ENCODE measurements at places on chromosomes 16 and 17.

DNA sequence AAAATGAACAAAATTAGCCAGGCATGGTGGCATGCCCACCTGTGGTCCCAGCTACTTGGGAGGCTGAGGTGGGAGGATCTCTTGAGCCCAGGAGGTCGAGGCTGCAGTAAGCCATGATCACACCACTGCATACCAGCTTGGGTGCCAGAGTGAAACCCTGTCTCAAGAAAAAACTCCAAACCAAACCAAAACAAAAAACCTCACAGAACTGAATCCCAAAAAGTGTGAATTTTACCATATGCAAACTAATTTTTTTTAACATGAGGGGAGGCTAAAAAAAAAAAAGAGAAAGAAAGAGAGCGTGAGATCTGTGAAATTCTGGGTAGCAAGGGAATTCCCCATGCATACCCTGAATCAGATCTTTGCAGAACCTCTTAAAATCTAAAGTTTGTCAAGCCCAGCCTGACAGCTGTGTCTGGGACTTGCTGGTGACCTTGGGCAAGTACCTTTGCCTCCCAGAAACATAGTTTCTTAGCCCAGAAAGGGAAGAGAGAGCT lies 17.1 kb upstream of the CDH1 start:
- no peak for DNase-seq

GRCh38 chr17:50219939-50220465 lies 18.6 kb upstream of the COL1A1 start:
- DNase-seq = no peak

DNA sequence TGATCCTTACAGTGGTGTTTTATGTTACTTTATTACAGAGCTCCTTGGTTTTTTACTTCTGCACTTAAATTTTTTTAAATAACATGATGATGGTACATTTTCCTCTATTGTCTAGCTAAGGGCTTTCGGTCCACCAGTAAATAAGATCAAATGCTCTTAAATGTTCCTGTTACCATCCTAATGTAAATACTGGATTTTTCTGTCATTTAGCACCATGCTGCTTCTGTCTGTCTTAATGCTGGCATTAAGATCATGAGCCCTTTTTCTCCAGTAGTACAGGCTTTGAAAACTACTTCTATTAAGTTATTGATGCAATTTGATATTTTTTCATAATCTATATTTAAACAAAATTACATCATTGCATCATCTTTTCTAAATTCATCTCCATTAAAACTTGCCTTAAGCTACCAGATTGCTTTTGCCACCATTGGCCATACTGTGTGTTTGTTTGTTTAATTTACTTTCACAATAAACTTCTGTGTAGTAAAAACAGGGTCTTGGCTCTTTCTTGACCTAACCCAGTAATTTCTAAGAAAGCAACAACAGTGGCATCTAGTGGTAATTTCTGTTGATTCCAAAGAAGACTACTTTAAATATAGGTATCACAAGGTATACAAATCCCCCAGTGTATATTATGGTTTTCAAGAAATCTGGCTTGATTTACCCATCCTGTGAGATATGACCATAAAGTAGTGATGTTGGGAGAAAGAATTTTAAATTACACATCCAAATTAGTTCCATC lies 9.0 kb upstream of the PHAF1 start:
- DNase-seq = no peak

DNA sequence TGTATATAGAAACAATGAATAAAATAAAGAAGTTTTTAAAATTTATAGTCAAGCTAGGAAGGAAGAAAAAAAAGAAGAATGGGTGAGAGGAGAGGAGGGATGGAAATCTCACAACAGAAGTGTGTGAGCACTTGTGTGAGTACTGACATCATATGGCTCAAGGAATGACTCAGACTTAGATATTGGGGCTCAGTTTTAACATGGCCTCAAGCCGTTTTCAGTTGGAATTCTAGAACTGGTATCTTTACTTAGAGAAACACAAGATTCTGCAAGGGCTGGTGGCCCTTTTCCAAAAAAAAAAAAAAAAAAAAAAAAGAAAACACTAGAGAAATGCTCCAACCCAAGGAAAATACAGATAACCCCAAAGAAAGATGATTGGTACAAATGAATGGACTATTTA lies 55.1 kb downstream of the STXBP4 start:
- DNase-seq = no peak

GRCh38 chr17:61368832-61369450 lies 30.7 kb upstream of the TBX2 start:
- no peak for DNase-seq

DNA sequence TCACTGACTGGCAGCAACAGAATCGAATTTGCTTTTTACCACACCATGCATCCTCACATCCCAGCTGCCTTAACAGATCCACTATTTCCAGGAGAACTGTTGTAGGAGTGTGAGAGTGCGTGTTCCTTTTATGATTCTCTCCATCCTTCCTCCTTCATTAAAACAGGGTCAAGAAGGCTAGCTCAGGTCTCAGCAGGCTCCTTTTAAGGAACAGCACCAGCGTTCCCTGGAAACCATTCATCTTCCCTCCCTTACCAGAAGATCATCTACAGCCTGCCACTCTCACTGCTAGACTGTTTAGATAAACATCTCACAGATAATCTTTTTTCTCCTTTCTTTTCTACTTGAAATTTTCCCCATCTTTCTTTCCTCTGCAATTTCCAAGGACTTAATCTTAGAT lies 1531.9 kb upstream of the CDH8 start:
- DNase-seq = no peak

DNA sequence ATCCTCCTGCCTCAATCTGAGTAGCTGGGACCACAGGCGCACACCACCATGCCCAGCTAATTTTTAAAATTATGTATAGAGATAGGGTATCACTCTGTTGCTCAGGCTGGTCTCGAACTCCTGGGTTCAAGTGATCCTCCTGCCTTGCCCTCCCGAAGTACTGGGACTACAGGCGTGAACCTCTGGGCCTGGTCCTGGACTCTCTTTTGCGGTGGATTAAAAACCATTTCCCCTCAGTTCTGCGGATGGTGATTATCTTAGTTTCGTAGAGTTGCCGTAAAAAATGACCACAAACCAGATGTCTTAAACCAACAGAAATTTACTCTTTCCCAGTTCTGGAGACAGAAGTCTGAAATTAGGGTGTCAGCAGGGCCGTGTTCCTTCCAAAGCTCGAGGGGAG lies 28.8 kb downstream of the MGAT5B start:
- no peak for DNase-seq

DNA sequence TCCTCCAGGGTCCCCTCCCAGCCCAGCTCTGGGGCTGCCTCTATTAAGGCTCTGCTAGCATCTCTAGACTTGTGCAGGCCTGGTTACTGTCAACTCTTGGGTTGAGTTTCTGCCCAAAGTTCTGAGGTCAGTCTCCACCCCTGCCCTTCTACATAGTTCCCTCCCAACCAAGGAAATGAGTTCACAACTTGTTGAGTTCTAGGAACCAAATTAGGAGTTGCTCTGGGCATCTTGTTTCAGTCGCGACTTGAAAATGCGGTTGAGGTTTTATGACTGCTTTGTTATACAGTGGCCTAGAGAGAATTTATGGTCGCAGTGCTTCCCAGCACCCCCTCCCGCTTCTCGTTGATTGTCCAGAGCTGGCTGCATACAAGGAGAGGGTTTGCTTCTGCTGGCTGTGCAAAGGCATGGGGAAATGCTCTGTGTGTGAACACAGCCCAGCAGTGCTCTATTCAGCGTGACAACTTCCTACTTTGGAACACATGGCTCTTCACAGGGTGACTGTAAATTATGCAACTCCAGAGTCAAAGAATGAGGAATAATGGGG lies 20.2 kb downstream of the GNAO1 start:
- no peak for DNase-seq

DNA sequence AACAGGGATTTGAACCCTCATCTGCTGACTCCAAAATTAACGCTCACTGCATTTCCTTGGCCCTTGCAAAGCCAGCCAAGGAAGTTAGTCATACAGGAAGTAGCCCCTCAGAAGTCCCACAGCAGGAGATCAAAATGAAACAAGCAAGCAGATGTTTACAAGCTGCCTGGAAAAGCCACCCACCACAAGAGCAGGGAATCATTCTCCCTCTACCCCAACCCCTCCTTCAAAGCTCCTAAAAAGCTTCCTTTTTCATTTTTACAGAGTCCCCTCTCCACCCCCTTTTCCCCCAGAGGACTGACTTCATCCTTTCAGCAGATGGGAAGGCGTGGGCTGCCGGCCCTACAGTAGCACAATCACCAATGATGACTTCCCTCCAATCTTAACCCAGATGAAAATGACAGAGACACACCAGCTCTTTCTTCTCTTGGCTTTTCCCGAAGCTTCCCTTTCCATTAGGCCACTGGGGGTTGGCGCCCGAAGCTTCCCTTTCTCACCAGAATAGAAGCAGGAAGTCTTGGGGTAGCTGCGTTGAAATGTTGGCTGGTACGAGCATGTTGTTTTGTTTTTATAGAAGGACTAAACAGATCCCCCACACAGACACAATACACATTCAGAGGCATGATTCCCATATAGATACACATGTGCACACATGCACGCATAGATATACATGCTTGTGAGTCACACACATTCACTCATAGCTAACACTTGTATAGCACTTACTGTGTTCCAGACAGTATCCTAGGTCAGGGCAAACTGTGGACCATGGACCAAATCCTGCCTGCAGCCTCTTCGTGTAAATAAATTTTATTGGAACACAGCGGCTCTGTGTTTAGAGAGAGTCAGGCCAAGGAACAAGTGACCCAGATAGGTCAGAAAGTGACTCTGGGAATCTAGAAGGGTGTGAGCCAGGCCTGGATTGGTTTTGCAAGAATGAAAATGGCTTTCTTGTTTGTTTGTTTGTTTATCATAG lies 17.4 kb downstream of the ITPRIPL2 start:
- no peak for DNase-seq

DNA sequence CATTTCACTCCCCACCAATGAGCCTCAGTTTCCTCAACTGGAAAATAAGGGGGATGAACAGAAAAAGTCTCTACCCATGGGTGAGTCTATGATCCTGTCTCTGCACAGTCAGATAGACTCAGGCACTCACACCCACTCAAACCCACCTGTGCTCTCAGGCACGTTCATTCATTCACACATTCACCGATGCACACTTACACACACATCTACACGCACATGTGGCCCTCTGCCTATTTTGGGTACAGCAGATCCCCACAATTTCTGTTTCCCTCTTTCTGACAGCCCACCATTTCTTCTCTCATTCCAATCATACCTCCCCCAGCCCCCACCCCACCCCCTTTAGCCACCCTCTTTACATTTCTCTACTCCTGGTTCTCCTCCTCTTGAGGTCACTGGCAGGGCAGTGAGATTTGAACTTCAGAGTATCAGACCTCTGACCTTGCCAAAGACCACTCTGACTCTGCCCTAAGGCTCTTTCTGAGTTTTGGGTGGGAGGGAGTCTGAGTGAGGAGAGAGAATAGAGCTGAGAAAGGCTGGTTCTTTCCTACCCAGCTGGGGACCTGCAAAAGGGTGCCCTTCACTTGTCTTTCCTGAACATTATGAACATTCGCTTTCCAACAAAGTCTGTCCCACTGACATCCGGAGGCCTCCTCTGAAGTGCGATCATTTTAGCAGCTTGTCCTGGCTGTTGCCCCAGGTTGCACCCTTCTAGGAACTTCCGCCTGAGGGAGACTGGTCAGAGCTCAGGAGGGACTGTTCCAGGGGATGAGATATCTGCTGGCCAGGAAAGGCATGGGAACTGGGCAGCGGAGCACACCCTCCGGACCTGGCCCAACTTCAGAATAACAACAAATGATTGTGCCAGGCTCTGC lies 10.1 kb upstream of the COL1A1 start:
- DNase-seq = no peak

GRCh38 chr17:77374170-77374936 lies 233.6 kb downstream of the SEC14L1 start:
- no peak for DNase-seq

GRCh38 chr16:66495440-66495839 lies 54.5 kb downstream of the TK2 start:
- no peak for DNase-seq

GRCh38 chr16:67963292-67963661 lies 5.2 kb downstream of the SLC12A4 start:
- DNase-seq = no peak

DNA sequence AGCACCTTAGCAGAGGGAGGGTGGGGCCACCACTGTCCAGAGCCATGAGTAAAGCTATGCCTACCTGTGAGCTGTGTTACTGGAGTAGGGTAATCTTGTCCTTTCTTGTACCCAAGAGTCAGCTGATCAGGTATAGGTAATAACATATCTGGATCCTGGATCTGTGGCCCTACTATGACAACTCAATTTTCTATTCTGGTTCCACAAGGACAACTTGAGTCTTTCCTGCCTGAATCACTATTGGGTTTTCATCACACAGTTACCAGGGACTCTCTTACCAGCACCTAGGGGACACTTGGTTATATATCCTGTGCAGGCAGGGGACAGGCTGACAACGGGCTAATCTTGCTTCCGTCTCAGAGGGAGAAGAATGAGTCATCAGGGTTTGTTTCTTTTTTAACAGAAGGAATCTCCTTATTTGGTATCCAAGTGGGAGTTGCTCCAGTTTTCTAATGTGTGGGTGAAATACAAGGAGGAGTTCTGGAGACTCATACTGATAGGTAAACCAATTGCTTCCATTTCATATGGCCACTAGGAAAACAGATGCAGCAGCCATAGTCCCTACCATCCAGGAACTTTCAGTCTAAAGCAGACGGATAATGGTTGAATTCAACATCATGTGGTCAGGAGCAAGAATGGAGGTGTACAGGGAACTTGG lies 6.8 kb downstream of the ZNF267 start:
- DNase-seq = peak; percentile 60

GRCh38 chr16:71216714-71217113 lies 13.8 kb downstream of the HYDIN start:
- no peak for DNase-seq

- DNase-seq = no peak
These were observed 92.5 kb downstream of the NCOR1 start for GRCh38 chr17:16122697-16123434.

DNA sequence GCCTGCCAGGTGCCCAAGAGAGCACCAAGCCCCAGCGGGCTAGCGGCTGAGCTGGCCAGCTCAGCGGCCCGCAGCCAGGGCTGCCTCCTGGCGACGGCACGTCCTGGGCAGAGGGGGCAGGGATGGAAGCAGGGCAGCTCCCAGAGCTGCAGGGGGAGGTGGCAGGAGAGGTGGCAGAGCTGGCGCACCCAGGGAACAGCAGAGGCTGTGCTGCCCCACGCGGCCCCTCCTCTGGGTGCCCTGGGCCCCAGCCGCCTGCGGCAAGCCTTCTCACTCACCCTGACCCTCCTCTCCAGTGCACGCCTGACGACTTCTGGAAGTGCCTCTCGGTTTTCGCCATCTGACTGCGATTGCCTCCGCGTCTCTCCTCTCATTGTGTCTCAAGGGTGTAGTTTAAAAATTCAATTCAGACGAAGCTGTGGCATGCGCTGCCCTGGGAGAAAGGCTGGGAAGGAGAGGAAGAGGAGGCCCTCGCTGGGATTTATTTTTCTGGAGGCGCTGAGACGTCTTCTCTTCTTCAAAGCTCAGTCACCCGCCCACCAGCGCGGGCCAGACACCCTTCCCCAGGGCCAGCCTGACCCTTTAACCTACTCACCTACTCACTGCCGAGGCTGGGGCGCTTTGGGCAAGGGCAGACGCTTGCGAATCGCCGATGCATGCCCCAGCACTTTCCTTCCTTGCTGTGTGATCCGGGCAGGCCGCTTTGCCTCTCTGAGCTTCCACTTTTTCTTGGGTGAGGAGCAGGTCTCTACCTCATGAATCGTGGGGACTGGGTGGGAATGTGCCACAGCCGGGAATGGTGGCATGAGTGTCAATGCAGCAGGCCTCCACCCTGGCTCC lies 24.9 kb downstream of the GSE1 start:
- DNase-seq = no peak

- DNase-seq = no peak
These were observed 57.8 kb upstream of the PHOSPHO1 start for GRCh38 chr17:49288388-49288787.

Data from non-pigmented ciliary epithelial cell (primary cell).